ENCODE measurements at places on chromosomes 12 and 14. TPM values are rescaled to one million over a fixed set of nuclear protein-coding genes. Genes with fewer than 3 reads are reported as not detected.

DNA sequence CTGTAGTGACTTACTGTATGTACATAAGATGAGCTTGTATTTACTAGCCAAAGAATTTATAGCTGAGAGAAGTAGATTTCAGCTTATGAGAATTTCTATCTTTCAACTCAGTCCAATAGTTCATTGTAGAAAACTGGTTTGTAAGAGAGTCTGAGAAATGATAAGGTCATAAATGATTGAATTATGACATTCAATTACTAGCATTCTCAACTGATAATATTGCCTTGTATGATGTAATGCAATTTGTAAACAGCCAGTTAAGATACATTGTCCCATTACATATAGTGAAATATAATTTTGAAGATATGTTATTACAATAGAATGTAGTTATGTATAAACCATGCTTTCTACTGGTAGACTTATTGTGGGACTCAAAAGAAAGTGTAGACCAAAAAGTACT lies 42.5 kb upstream of the STRAP start:
- no peak for DNase-seq

The POC1B gene
- total RNA-seq: 14.2 TPM

GRCh38 chr12:75721796-75722195 lies 210.4 kb upstream of the KRR1 start:
- no peak for DNase-seq

- DNase-seq: no peak
Measured at GRCh38 chr12:60194678-60195077, 598.8 kb downstream of the SLC16A7 start.

GRCh38 chr14:65784574-65784973 lies 372.0 kb downstream of the FUT8 start:
- DNase-seq: no peak

The KRT79 gene
- not detected for total RNA-seq

DNA sequence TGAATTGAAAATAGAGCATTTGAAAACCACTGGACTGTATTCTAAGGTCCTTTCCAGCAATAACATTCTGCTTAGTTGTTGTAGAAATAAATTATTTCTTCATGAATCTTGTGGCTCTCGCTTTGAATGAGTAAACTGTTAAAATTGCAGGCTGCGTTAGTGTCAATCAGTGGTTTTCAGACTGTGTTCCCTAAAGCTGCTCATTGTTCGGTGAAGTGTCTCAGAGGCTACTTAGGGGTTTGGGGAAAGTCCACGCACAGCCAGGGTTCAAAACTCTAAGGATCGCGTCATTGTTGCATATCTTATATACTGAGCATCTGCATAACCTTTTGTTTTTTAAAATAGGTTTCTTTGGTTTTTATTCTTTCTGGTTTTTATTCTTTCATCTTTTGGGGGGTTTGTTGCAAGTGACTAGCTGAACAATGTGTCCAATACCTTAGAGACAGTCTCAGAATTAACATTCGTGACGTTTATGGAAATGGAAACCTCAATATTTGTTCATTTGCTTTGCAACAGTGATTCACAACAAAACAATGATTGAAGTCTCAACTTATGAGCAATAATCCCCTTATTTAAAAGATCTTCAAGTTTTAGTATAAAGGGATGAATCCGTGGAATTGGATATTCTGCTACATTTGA lies 108.1 kb downstream of the TTLL5 start:
- no peak for DNase-seq

- peak; percentile 38 for DNase-seq
Measured at GRCh38 chr12:98594050-98594835, 757 bp downstream of the SLC25A3 start.

The ZNF384 gene
- total RNA-seq: 61.8 TPM
